ENCODE measurements at places on chromosomes 7 and 10.

- DNase-seq = no peak
These were observed 49.5 kb upstream of the CALD1 start for GRCh38 chr7:134729895-134730294.

GRCh38 chr10:11218395-11218794 lies 200.7 kb downstream of the CELF2 start:
- DNase-seq = no peak

DNA sequence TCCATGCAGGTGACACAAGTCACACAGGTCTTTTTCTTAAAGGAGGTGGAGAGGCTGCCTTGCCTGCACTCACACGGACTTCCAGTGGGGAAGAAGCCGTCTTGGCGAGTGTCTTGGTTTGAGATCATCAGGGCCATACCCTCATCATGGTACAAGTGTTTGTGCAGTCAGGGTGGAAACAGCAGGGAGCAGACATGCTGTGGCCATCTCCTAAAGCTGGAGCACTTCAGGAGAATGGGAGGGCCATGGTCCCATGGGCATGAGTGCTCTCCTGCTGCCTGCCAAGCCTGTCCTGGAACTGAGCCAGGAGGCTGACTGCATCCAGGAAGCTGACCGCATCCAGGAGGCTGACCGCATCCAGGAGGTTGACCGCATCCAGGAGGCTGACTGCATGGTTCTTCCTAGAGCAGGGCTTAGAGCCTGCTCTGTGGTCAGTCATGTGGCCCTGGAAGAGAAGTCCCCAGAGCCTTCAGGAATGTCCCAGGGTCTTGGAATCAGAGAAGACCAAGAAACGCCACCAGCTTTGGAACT lies 98.4 kb downstream of the ADARB2 start:
- DNase-seq = no peak

GRCh38 chr7:121504482-121504881 lies 108.4 kb upstream of the FAM3C start:
- DNase-seq = no peak

DNA sequence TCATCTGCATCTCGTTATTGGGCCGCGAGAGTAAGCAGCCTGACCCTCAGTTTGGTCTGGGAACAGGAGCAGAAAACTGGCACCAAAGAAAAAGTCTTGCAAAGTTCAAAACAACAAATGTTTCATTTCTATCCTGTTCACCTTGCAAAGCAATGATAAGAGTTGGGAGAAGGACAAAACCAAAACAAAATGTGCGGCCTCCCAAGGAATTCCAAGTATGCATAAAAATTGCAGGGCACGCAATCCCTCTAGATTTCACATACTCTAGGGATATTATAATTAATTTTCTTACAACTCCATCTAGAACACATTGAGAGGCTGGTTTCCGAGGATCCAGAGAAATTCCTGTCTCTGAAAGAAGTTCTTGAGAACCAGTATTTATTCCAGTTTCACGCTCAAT lies 20.1 kb downstream of the CHUK start:
- no peak for DNase-seq

GRCh38 chr10:120926611-120927010 lies 75.4 kb downstream of the WDR11 start:
- no peak for DNase-seq

- DNase-seq = no peak
These were observed 28.8 kb downstream of the TSPAN15 start for GRCh38 chr10:69480068-69480412.

DNA sequence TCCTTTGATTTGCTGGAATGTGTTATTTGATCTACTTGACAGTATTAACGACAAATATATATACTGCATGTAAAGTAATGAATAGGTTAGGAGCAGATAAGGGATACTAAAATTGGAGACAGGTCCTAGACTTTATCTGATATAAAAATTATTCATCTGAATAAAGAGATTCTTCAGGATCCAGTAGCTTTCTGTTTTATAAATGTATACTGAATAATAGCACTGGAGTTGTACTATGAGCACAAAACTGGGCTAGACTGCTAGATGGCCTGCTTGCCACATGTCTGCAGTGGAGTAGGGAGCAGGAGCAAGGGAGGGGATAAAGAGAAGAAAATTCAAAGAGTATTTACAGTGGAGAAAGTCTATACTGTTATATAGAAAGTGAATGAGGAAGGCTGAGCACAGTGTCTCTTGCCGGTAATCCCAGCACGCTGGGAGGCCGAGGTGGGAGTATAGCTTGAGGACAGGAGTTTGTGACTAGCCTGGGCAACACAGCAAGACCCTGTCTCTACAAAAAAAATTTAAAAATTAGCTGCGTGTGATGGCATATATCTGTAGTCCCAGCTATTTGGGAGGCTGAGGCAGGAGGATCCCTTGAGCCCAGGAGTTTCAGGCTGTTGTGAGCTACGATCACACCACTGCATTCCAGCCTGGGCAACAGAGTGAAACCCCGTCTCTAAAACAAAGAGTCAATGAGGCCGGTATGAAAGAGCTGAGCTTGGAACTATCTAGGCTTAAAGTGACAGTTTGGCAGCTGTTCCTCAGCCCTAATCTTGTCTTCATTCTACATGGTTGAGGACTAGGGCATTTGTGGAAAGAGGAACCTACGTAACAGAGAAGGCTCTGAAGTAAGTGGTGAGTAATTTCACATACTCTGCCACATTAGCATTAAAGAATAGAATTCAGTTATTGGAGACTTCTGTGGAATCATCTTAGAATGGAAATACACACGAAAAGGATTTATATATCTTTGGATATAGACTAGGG lies 41.8 kb downstream of the CD36 start:
- no peak for DNase-seq

- DNase-seq = no peak
These were observed 42.8 kb downstream of the RNLS start for GRCh38 chr10:88540351-88540750.

GRCh38 chr10:103715430-103715829 lies 139.9 kb downstream of the SH3PXD2A start:
- no peak for DNase-seq

- no peak for DNase-seq
These were observed 627.2 kb downstream of the SUGCT start for GRCh38 chr7:40761762-40762560.

- no peak for DNase-seq
These were observed 756.3 kb downstream of the AUTS2 start for GRCh38 chr7:70354409-70355169.

DNA sequence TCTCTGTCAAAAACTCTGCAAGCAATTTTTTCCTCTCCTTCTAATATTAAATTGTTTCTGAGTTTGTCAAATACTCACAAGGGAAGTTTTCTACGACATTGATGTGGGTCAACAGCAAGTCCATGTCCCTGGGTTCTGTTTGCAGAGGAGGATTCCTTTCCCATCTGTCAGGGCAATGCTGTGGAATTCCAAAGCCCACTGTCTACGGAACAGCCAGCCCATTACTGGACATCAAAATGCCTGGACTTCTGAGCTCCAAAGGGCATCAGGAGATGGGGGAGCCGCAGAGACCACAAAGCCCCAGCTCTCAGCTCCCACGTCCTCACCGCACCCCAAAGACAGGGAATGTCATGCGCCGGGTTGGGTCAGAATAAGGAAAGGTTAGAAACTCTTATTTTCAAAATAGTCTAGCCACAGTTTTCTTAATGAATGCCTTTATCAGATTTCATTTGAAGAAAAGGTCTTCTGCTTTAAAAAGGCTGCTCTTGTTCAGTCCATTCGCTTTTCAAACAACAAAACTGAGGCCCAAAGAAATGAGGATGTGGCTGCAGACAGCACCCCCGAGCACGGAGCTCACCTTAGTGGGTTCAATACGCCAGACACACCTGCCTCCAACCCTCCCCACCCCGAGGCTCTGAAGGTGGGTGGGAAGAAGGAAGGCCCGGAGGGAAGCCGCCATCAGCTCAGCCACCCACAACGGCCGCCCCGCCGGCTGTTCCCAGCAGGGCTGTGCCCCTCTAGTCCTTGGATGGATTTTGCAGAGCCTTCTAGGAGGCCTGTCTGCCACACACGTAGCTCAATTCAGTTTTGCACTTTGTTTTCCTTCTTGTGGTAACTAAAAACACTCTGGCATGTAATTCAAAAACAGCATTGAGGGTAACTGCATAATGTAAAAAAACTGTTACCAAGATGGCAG lies 44.7 kb downstream of the PTPRN2 start:
- DNase-seq = no peak

GRCh38 chr10:18162021-18162627 lies 21.9 kb downstream of the CACNB2 start:
- no peak for DNase-seq

DNA sequence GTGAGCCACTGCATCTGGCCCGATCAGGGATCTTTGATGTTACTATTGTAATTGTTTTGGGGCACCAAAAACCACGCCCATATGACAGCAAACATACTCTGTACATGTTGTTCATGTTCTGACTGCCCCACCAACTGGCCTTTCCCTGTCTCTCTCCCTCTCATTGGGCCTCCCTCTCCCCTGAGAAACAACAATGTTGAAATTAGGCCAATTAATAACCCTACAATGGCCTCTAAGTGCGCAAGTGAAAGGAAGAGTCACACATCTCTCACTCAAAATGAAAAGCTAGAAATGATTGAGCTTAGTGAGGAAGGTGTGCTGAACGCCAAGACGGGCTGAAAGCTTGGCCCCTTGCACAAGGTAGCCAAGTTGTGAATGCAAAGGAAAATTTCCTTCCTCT lies 50.3 kb upstream of the SDK1 start:
- DNase-seq = no peak

GRCh38 chr7:40447345-40447744 lies 312.5 kb downstream of the SUGCT start:
- DNase-seq = no peak

DNA sequence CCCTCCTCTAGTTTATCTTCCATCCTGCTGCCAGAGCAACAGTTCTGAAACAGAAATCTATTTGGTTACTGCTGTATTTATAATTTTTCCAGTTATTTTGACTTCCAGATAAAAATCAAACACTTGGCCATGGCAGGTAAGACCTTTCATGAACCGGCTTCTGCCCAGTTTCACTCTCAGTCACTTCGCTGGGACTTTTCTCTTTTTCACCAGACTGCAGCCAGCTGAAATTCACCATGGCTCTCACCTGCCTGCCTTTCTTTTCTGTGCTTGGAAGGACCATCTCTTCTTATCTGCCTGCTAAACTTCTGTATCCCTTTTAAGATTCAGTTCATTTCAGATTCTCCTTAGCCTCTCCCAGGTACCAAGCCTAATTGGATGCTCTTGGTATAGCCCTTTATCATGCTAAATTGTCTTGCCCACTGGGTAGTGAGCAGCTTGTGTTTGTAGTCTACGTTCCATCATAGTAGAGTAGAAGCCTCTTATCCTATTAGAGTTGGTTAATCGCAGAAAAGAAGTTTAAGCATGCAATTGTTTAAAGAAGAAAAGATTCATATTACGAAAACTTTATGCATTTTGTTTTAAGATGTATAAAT lies 71.7 kb downstream of the TAF3 start:
- DNase-seq = no peak

DNA sequence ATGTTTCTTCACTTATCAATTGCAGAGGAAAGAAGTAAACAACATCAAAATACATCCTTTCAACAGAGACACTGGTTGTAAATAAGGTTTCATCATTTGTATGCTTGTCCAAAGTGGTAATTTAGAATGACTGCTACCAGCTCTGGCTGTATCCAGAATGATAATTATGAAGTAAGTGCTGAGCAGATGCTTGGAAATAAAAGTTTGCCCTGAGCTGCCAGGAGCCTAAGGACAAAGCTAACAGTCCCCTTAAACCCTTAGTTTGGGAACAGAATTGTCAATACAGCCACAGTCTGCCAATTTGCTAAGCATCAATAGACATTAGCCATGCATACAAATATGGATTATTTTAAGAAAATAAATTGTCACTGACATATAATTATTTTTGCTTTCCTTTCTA lies 147.0 kb upstream of the SLC13A1 start:
- no peak for DNase-seq

- no peak for DNase-seq
These were observed 153.2 kb upstream of the ADCY1 start for GRCh38 chr7:45420843-45421495.

GRCh38 chr10:77801474-77802161 lies 124.9 kb downstream of the DLG5 start:
- DNase-seq = no peak

GRCh38 chr7:2477447-2478398 lies 1.5 kb upstream of the GRIFIN start:
- DNase-seq = peak; percentile 30

DNA sequence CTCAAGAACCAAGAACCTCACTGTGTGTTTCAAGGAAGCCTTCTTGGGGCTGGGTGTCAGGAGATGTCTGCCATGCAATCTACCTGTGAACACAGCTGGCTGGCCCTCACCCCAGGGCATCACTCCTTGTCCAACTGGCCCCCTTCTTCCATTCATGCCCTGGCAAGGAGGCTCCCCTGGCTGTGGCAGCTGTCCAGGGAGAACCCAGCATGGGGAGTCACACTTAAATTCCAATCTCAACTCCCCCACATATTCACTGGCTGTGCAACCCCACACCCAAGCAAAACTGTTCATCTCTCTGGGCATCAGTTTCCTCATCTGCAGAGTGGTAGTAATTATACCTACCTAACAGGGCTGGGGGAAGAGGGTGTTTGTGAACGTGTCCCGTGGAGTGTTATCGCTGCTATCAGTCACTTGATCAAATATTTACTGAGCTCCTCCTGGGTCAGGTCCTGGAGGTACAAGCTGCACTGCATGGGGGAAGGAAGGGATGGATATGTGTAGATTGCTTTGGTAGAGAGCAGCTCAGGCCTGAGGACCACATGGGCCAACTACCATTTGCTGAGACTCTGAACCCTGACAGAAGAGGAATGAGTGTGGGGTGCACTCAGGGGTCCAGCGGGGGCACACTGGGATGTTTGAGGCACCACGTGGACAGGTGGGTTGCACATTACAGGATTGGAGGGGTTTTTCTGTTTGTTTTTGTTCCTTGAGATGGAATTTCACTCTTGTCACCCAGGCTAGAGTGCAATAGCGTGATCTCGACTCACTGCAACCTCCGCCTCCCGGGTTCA lies 2.1 kb upstream of the GPRIN2 start:
- no peak for DNase-seq

GRCh38 chr7:100942045-100942774 lies 7.1 kb upstream of the MUC3A start:
- no peak for DNase-seq

GRCh38 chr10:110457851-110458250 lies 39.9 kb upstream of the DUSP5 start:
- DNase-seq = no peak

DNA sequence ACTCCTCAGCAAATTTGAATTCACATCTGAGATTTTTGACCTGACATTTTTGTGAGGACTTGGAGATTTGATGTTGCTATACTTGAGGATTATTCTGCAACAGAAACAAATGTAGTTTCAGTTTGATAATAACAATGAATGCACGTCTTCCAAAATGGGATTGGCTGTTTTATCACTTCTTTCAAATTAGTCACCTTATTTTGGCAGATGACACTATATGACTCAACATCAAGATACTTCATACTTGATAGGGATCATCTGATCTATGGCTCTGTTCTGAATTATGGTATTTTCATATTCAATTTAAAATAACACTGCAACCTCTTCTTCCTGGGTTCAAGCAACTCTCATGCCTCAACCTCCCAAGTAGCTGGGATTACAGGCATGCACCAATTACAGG lies 24.2 kb downstream of the ARL5B start:
- DNase-seq = no peak
